EH (cell line): ENCODE measurements at places on chromosomes 3 and 15.

DNA sequence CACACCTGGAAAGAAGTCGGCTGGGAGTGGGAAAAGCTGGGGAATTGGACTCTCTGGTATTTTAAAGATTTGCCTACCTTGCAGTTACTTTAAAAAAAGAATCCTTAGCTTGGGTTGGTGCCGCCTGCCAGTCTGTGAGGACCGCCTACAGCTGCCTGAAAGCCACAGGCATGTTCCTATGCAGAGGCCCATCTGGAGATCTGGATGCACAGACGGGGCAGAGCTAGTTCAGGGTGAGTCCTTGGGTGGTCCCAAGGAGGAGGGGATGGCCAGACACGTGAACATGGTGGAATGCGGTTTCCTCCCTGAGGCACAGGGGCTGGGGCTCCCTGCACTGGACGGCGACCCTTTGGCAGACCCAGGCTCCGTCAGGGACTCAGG lies 113.2 kb upstream of the IQSEC1 start:
- no peak for DNase-seq

DNA sequence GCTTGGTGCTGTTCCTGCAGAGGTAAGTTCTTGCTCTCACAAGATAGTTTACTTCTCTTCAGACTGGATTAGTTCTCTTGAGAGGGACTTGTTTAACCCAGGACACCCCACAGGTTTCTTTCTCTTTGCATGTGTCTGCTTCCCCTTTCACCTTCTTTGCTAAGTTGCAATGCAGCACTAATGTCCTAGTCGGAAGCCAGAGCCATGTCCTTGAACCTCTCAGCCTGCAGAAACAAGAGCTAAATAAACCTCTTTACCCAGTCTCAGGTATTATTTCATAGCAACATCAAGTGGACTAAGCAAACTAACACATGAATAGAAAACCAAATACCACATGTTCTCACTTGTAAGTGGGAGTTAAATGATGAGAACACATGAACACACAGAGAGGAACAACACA lies 915.2 kb downstream of the NSUN3 start:
- DNase-seq, result no peak

DNA sequence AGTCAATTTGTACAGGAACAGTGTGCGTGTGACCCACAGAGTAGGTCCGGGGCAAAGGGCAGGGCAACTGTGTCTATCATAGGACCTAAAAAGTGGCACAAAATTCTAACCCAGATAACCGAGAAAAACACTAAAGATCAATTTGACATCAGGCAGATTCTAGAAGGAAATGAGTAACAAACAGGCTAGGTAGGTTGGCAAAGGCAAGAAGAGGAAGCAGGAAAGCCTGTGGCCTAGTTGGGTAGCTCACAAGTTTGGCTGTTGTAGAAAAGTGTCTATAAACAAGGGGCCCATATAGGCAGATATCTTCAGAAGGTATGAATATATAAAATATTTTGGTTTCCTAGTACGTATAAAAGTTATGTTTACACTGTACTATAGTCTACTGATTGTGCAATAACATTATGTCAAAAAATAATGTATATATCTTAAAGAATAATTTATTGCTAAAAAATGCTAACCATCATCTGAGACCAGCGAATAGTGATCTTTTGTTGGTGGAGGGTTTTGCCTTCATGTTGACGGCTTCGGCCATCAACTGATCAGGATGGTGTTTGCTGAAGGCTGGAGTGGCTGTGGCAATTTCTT lies 13.3 kb upstream of the OR5K1 start:
- no peak for DNase-seq

- peak; percentile 28 for DNase-seq
Measured at GRCh38 chr3:119497820-119498185, 544 bp upstream of the TIMMDC1 start.
